Activated naive CD8-positive, alpha-beta T cell treated with anti-CD3 and anti-CD28 coated beads, Interleukin-2, amount 10 ng/mL, durations not matched to agents 7 days and 5 days (primary cell): ENCODE measurements at places on chromosomes 2 and 18. TPM values are rescaled to one million over a fixed set of nuclear protein-coding genes. Genes with fewer than 3 reads are reported as not detected.

GRCh38 chr2:231612109-231612455 is 19.4 kb downstream of the TEX44 start:
- DNase-seq: no peak

DNA sequence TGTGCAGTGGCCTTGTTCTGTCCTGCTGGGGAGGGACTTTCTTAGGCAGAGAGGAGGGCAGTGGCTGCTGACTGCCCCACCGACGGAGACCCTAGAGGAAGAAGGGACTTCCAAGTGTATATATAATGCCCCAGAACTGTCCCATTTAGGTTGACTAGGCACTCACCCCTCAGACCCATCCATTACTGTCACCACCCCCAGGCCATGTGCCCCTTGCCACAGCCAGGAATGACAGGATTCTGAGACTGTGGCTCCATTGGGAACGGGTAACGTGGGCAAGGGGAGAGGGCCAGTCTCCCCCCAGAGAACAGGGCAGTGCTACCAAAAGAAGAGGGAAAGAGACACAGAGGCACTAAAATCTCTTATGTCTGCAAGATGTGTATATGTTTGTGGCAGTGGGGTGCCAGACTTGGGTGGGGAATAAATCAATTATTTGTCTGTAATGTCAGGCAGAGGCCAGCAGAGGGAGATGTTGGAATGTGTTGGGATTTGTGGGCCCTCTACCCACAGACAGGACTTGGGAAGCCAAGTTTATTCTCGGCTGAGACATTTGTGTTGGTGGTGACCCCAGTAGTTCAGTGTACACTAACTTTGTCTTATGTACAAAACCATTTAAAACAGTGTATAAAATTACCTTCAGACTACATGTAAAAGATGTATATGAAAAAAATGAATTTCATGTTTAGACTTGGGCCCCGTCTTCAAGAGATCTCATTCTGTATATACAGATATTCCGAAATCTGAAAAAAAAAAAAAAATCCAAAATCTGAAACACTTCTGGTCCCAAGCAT is 24.0 kb upstream of the TMEM37 start:
- DNase-seq: no peak

DNA sequence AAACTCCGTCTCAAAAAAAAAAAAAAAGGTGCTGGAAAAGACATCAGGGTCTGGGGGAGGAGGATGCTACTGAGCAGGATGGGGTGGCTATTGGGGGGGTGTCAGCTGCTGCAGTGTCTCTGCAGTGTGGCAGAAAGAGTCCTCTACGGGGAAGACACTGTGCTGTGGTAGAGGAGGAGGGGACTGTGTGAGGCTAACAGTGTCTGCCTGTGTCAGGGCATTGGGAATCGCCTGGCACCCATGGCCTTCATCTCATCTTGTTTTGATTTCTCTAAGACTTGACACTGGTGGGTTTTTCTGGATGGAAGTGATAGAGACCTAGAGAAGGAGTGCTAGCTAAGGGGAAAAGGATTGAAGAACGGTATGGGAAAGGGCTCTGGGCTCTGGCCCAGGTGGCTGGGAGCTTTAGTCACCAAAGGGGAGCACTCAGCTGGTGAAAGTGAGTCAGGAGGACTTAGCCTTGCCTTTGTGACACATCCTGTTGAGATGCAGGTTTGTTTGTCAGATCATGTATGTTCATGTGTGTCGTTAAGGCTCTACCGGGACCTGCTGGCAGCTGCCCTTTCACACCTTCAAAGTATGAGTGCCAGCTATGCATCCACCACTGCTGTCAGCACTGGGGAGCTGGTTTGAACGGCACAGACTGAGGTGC is 58.0 kb downstream of the FARP2 start:
- no peak for DNase-seq

- DNase-seq: no peak
Observed at GRCh38 chr18:6737833-6738232, 8.3 kb downstream of the ARHGAP28 start.

DNA sequence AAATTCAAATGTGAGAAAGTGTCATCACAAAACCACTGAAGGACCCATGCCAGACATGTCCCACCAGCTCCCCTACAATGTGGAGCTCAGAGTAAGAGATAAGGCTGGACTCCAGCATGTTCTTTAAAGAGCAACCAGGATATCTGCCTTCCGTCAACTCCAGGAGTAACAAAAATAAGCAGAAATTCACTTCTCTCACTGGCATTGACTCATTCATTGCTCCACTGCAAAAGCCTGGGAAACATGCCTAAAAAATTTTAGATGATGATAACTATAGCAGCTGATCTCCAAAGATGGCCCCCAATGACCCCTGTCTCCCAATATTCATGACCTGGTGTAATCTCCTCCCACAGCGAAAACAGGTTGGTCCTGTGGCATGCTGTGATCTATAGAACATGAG is 314.5 kb downstream of the NCKAP5 start:
- DNase-seq: no peak

DNA sequence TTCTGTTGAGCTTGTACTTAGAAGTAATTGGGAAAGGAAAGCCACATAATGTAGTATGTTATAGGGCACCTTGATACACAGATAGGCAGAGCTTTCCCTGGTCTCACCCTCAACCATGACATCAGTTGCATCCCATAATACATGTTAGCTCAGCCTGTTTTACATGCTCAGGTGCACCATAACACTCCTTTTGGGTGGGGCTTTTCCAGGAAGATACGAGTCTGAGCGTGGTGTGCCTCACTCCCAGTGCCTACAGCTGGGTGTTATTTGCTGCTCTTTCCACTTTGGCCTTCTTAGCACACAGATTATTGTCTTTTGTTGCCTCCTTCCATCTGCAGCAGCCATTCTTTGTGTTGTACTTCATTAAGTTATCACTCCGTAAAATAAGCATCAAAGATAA is 11.9 kb downstream of the TTC39C start:
- no peak for DNase-seq

The OR6B2 gene
- total RNA-seq: not detected

GRCh38 chr2:194232600-194232999 is 1424.4 kb upstream of the SLC39A10 start:
- no peak for DNase-seq
